ENCODE measurements at places on chromosomes 7 and 10.

DNA sequence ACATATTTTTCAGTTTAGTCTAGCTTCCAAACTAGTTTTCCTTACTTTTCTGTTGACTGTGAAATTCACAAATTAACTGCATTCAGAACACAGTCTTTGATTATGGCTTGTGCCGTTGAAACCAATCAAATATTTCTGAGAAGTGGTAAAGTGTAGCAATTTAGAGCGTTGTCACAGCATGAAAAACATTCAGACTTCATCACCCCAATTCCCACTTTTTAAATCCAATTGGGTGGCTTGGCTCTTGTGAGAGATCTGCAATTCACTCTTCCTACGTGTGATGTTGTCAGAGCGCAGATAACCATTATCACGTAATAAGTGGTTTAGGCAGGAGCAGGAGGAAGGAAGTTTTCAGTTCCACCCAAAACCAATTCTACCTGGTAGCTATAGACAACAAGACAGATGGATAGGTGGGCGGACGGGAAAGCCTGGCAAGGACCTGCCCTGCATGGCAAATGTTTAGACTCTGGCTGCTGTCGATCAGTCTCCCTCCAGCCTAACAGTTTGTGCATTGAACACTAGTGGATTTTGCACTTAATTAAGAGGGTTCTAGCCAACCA is 8.9 kb downstream of the COBL start:
- no peak for DNase-seq

- DNase-seq, result no peak
Measured at GRCh38 chr10:22315455-22316285, 518 bp upstream of the COMMD3 start.

GRCh38 chr10:17383801-17384555 is 70.4 kb downstream of the ST8SIA6 start:
- no peak for DNase-seq

GRCh38 chr10:97034301-97034700 is 151.5 kb downstream of the SLIT1 start:
- no peak for DNase-seq

GRCh38 chr7:112061051-112061450 is 145.1 kb downstream of the DOCK4 start:
- DNase-seq, result no peak
